ENCODE measurements at places on chromosomes 4 and X.
A peak's percentile ranks its signal among the peaks of the same experiment; 100 is the strongest.

- peak; percentile 66 for DNase-seq
Observed at GRCh38 chr4:26377328-26378311, 56.8 kb downstream of the RBPJ start.

DNA sequence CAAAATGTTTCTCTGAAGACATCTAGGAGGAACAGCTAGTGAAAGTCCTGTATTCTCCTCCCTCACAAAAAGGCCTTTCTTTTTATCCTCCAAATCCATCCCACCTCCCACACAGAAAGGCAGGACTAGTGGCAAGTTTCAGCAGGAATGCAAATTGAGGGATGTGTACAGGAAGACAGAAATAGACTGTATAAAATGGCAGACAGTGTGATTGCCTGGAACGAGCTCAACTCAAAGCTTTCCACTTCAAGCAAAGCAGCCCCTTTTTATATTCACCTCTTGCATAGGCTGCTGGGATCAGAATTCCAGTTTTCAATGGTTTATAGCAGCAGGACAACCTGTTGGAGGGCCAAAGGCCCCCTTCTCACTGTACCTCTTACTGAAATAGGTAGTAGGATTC lies 57.5 kb downstream of the DCX start:
- no peak for DNase-seq

DNA sequence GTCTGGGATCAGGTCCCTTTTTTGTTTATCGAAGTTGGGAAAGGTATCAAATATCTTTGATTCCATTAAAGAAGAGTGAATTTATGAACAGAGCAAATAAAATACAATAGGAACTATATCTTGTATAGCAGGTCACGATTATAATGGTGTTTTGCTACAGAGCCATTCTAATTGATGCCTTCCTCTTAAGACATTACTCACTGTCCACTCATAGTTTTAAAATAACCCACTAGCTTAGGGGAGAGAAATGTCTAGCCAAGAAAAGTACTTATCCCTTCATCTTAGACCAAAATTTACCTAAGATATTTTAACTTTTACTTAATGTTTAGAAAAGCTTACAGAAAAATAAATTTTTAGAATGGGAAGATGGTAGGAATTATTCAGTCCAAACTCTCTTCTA lies 112.0 kb upstream of the PABPC4L start:
- DNase-seq = no peak

DNA sequence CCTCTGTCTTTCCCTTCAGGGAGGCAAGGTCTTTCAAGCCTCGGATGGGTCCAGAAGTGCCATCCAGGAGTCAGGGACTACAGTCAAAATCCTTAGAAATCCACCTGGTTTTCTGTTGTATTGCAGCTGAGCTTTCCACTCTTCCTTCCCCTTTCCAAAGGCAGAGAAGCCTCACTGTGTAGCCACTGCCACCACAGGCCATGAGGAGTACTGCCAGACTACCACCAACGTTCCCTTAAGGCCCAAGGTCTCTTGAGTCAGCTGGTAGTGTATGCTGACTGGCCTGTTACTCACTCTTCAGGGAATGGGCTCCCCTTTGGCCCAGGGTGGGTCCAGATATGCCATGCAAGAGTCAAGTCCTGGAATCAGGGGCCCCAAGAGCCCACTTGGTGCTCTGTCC lies 1454.1 kb downstream of the PCDH19 start:
- no peak for DNase-seq

DNA sequence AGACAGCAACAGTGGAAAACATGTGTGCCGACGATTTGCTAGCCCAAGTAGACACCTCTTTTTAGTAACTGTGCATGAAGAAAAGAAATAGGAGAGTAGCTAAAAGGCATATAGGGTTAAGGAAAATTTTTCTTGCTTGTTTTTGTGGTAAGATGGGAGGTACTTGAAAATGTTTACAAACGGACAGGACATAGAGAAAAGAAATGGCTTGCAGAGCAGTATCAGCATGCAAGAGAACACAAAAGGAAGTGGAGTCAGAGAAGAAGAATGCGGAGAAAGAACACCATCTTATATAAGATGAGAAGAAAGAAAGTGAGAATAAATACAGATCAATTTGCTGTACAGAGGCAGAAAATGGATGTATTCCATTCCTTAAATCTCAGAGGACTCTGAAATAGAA lies 263.7 kb upstream of the ETNPPL start:
- no peak for DNase-seq

GRCh38 chr4:138724530-138724929 lies 291.1 kb upstream of the NOCT start:
- no peak for DNase-seq
